ENCODE measurements at places on chromosomes 5 and 9.

DNA sequence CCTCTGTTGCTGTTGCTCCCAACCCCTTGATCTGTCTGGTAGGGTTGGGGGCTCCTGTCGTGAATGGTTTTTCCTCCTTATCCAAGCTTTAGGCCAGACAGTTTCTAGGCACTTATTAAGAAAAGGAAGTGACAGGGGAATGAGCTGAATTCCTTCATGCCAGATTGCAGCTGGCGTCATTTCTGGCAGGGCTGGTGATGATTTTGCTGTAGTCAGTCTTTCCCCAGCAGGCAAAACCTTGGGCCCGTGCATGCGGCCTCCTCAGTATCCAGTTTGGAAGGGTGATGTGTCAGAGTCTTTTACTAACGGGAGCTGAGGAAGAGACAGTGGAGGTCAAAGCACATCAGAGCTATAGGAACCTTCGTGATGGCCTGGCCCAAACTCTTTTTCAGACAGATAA is 58.8 kb downstream of the COL27A1 start:
- DNase-seq: peak; percentile 74

DNA sequence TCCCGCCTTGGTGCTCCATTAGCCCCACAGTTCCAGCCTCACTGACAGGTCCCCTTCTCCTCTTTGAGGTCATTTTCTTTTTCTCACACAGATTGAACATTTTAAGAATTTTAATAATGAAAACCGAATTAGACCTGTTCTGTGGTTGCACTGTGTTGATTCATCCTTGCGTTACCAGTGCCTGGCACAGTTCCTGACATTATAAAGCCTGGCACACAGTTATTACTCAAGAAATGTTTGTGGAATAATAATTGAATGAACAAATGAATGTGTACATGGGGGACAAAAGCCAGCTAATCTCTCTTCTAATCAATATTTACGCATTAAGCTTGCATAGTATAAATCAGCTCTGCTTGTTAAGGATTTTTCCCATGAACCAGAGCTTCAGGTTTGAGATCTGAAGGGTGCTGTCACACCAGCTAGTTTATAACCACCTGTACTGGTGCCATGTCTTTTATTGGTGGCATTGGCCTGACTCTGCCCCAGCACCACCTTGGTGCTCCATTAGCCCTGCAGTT is 80.0 kb downstream of the SV2C start:
- DNase-seq: no peak

GRCh38 chr9:134680393-134681060 is 38.9 kb downstream of the COL5A1 start:
- no peak for DNase-seq

GRCh38 chr9:110058304-110058953 is 149.5 kb downstream of the C9orf152 start:
- DNase-seq: peak; percentile 31

DNA sequence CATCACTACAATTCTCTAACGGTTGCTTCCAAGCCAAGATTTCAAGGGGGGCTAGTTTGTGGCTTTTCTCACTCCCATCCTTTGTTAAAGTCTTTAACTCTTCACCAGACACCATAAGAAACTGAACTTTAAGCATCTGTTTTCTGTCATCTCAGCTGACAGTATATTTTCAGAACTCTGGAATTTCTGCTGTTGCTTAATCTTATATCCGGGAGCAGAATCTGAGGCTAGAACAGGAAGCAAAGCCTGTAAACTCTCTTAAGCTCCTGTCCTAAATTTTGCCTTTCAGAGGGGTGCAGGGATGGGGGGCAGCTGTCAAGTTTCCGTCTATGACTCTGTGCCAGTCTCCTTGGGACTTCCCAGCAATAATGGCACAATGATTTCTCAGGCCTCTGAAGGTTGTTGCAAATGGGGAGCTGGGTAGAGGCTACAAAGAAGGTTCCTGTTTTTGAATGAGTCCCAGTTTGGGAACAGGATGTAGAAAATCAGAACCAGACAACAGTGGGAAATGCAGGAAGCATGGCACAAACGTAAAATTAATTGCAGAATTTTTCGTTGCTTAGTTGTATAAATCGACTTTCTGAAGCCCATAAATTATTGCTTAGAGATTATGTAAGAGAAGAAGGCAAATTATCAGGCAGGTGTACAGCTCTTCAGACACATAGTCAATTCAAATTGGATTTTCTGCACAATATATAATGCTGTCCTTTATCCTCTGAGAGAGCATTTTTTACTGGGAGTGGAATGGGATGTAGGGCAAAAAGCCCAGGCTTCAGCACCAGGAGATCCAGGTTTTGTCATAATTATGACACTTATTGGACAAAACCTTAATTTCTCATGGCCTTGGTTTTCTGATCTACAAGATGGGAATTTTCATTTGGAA is 430.9 kb downstream of the DMAC1 start:
- DNase-seq: peak; percentile 58
